Type B pancreatic cell (in vitro differentiated cells): ENCODE measurements at places on chromosomes 2 and 18. TPM values are rescaled to one million over a fixed set of nuclear protein-coding genes. Genes with fewer than 3 reads are reported as not detected.

The KCNF1 gene
- total RNA-seq, result 3.6 and 3.7 TPM in 2 replicates

The DAW1 gene
- total RNA-seq, result 0.80 TPM in 1 of 2 replicates, not detected in the other

The ACTR3 gene
- 175 and 217 TPM in 2 replicates for total RNA-seq

The PAX8 gene
- 2.1 and 56.9 TPM in 2 replicates for total RNA-seq
